ENCODE measurements at places on chromosomes 13 and 19.

DNA sequence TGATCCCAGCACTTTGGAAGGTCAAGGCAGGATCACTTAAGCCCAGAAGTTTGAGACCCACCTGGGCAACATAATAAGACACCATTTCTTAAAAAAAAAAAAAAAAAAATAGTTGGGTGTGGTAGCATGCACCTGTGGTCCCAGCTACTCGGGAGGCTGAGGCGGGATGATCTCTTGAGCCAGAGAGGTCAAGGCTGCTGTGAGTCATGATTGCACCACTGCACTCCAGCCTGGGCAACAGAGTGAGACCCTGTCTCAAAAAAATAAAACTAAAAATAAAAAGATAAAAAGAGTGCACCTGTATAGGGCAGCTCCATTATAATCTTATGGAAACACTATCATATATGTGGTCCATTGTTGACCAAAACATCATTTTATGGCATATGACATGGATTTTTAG is 25.5 kb upstream of the STARD13 start:
- no peak for DNase-seq

DNA sequence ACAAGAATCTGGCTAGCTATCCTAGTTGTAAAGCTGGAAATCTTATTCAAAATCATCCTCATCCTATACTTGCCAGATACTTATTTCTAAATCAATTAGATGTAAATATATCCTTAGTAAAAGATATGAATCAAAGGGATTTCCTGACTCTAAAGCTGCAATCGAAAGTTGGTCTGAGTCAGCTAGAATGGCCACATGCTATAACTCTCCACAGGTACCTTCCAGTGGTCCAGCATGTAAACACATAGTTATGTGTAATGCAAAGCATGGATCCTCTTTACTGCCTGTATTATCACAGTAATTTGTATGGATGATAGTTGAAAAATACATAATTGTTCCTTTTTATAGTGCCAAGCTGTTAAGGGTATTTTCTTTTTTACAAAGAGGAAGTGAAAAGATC is 27.4 kb downstream of the SLITRK6 start:
- DNase-seq, result no peak

DNA sequence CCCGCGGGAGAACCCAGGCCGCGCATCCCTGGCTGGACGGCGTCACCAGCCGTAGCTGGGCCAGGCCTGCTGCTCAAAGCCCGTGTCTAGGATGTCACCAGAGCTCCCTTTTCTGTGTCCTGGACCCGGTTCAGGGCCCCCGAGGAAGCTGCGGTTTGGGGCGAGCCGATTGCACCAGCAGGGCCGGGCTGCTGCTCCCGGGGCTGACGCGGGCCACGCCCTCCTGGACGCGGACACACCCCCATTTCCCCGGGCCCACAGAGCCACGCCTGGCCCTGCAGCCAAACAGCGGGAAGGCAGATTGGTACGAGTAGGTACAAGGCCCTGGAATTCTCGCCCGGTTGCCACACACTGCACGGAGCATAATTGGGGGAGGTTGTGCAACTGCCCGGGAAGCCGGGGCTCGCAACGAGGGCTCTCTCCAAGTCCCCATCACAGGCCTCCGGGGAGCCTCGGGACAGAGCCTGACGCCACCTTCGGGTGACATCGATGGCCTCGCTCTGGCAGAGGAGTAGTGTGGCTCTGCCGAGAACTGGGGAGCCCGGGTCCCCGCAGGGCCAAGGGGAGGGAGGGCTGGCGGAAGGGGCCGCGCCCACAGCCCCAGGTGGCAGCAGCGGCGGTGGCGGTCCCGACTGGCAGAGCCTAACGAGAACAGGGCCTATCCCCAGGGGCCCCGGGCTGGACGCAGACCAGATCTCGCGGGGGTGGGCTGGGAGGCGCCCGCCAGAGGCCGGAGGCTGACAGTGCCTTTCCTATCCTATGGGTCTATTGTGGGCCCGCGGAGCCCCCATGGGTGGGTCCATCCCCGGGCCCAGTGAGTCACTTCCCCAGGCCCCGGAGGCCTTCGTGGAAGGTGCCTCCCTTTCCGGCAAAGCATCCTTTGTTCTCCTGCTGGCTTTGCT is 23.5 kb downstream of the KCTD15 start:
- no peak for DNase-seq

- no peak for DNase-seq
Measured at GRCh38 chr19:11457831-11458230, 22.4 kb downstream of the PRKCSH start.

DNA sequence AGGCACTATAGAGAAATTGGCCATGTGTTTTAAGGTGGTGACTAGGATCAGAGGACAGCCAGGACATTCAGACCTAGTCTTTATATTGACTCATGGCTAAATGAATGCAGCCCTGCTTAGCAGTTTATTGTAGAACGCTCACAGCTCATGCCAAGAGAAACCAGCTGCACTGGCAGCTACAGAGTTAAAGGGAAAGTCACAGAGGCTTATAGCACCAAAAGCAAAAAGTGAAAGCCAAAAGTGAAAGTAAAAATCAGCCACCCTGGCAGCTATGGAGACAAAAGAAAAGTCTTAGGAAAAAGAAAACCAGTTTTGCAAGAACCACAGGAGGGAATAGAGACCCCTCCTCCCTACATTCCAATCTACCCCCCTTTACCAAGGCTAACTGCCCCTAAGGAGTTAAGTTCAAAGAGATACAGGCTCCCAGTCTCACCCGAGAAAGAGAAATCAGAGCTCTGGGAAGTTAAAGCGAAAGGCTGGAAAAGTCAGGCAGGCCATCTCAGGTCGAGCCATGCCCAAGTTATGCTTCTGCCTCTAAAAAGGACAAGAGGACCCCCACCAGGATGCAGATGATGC is 99.0 kb downstream of the ZNF429 start:
- DNase-seq, result no peak

- DNase-seq, result no peak
Measured at GRCh38 chr13:44093607-44094564, 214.2 kb downstream of the LACC1 start.

- no peak for DNase-seq
Measured at GRCh38 chr13:109627649-109628048, 158.7 kb downstream of the IRS2 start.

GRCh38 chr13:43333176-43333575 is 309.8 kb downstream of the DNAJC15 start:
- peak; percentile 23 for DNase-seq

DNA sequence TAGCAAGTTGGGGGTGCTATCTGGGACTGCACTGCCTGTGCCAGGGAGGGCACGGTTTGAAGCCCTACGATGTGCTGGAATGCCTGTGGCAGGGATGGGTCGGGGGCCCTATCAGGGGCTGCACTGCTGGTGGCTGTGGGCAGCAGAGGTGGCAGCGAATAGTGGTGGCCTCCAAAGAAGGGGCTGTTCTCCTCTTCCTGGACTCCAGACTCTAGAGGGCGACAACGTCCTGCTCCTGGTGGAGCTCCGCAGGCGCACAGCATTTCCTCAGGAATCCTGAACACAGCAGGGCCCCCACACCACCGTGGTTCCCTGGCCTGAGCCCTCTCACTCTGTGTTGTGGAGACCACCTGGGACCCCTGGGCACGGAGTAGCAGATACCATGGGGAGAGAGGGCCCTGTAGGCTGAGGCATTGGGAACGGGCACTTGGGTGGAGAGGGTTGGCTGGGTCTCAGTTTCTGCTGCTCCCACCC is 145.6 kb downstream of the TNFRSF19 start:
- DNase-seq, result peak; percentile 51

- DNase-seq, result no peak
Measured at GRCh38 chr13:109144693-109145437, 515.5 kb downstream of the MYO16 start.

DNA sequence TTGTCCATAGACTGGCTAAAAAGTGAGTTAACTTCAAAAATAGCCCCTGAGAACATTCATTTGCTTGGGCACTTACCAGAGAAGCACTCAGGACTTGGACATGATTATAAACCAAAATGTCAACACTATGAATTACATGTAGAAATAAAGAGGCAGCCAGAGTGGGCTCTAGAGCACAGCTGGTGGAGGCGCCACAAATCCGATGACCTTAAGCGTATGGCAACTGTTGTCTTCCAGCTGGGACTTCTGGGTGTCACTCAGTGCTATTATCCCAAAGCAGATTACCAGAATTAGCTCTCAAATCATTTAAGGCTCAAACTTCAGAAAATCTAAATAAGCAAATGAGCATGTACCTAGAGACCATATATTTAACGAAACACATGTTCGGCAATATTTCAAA is 1255.5 kb upstream of the SLC10A2 start:
- DNase-seq, result no peak

DNA sequence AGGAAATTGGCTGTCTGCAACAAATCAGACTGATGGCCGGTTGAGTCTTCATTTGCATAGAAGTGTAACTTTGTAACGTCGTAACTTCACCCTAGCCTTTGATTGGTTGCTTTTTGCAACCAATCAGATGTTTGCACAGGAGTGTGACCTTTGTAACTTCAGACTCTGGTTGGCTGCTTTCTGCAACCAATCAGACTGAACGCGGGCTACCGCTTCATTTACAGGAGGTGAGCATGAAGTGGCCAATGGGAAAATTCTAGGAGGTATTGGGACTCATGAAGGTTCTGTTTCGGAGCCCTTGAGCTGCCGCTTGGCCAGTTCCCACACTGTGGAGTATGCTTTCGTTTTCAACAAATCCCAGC is 441 bp upstream of the ZNF559 start:
- peak; percentile 76 for DNase-seq

DNA sequence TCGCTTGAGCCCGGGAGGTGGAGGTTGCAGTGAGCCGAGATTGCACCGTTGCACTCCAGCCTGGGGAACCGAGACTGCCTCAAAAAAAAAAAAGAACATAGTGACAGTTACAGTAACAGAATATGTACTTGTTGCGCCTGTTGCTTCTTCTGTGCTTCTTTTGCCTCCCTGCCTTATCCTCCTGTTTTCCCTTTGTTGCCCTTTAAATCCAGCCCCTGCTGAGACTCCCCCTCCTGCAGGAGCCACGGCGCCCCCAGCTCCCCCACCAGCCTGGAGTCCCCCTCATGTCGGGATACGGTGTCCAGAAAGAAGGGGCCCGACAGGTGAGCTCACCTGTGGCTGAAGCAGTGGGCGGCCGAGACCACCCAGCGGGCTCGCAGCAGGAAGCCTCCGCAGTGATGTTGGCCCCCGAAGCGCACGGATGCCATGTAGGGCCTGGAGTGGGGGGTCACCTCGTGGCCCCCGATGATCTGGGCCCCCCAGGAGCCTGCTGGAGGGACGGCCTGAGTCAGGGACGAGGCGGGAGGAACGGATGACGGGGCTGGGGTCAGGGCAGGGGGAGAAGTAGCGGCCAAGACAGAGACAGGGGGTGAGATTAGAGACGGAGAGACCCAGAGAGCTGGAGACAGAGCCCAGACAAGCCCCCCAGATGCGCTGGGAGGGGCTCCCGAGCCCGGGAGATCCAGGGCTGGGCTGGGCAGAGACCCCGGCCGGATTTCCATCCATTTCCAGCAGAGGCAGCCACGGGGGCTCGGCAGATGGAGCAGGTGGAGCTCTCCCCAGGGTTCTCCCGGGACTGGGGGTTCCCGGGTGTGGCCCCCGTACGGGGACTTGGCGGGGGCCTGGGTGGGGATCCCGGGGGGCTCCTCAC is 536 bp downstream of the PRSS57 start:
- DNase-seq, result no peak

GRCh38 chr13:107220245-107220644 is 652.3 kb upstream of the ARGLU1 start:
- no peak for DNase-seq

DNA sequence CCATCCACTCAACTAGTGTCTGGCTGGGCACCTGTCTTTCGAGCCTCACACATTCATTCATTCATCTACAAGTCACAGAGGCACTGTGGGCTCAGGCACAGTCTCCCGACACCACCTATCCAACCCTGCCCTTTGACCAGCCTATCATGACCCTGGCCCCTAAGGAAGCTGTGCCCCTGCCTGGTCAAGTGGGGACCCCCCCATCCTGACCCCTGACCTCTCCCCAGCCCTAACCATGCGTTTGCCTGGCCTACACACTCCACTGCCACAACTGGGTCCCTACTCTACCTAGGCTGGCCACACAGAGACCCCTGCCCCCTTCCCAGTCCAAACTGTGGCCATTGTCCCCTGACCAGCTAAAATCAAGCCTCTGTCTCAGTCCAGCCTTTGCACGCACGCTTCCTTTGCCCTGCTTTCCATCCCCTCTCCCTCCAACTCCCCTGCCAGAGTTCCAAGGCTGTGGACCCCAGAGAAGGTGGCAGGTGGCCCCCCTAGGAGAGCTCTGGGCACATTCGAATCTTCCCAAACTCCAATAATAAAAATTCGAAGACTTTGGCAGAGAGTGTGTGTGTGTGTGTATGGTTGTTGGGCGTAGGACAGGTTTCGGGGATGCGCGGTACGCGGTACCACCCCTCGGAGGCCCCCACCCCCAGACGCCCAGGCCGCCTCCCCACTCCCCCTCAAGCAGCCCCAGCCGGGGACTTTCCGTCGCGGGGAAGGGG is 404 bp upstream of the IL27RA start:
- no peak for DNase-seq

- no peak for DNase-seq
Measured at GRCh38 chr19:52221831-52222375, 32.1 kb downstream of the PPP2R1A start.

DNA sequence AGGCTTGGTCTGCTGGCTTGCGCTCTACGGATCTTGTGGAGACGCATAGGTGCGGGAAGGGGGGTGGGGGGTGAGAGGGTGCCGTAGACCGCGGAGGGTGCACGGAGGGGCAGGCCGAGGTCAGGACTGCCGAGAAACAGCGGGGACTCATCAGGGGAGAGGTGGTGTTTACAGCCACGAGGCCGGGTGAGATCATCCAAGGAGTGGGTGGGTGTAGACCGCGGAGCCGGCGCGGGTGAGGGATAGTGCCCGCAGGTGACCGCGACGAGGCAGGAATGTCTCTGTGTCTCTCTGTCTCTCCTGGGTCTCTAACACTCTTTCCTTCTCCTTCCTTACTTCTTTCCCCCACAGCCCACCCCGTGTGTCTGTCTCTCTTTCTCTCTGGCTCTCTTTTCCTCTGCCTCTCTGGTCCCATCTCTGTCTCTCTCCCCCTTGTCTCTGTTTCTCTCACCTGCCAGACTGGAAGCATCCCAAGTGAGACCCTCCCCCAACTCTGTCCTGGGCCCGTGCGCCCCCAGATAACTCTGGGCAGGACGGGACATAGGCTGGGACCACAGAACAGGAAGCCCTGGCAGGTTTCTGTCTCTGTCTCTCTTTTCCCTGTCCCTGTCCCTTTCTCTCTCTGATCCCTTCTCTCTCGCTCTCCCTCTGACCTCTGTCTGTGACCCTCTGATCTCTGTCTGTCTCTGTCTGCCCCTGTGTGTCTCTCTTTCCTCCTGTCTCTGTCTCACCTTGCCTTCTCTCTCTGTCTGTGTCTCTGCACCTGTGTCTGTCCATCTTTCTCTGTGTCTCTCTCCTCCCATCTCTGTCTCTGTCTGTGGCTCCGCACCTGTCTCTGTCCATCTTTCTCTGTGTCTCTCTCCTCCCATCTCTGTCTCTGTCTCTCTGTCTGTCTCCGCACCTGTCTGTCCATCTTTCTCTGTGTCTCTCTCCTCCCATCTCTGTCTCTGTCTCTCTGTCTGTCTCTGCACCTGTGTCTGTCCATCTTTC is 1.8 kb upstream of the KLK4 start:
- no peak for DNase-seq

DNA sequence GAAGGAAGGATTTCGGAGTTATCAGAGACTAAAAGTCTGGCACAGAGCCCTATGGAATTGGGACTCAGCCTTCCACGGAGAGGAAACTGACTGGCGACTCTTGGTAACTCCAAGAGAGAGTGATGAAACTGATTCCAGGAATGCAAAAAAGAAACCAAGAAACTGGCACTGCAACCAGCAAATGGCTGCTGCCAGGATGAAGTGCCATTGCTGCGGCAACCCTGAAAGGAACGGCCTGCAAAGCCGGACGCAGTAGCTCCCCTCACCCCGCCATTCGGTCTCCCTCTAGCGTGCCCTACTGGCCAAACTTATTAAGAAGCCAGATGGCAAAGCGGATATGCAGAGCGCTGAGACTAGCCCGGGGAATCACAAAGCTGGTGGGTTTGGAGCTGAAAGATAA is 236.0 kb downstream of the PCDH9 start:
- DNase-seq, result peak; percentile 93

All from BE2C (cell line).